Islet precursor cell (in vitro differentiated cells): ENCODE measurements at places on chromosomes 3 and 15.
A peak's percentile ranks its signal among the peaks of the same experiment; 100 is the strongest.

DNA sequence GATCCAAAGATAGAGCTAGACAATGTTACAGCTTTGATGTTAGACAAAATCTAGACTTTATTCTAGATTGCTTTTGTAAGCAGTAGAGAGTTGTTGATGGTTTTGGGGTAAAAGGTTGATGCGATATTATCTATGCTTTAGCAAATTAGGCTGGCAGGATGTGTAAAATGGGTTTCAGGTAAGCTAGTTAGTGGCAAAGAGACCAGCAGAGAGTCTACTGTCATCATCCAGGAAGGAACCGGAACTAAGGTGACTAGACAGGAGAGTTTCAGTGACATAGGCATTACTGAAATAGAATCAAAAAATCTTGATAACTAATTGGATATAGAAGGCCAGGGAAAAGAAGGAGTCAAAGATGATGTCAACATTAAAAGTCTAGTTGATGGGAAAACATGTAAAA lies 11.1 kb downstream of the OR5K2 start:
- no peak for DNase-seq

GRCh38 chr15:62444104-62445022 lies 279.3 kb upstream of the C2CD4B start:
- DNase-seq, result peak; percentile 49

GRCh38 chr3:182284793-182285192 lies 508.5 kb upstream of the ATP11B start:
- DNase-seq, result no peak

DNA sequence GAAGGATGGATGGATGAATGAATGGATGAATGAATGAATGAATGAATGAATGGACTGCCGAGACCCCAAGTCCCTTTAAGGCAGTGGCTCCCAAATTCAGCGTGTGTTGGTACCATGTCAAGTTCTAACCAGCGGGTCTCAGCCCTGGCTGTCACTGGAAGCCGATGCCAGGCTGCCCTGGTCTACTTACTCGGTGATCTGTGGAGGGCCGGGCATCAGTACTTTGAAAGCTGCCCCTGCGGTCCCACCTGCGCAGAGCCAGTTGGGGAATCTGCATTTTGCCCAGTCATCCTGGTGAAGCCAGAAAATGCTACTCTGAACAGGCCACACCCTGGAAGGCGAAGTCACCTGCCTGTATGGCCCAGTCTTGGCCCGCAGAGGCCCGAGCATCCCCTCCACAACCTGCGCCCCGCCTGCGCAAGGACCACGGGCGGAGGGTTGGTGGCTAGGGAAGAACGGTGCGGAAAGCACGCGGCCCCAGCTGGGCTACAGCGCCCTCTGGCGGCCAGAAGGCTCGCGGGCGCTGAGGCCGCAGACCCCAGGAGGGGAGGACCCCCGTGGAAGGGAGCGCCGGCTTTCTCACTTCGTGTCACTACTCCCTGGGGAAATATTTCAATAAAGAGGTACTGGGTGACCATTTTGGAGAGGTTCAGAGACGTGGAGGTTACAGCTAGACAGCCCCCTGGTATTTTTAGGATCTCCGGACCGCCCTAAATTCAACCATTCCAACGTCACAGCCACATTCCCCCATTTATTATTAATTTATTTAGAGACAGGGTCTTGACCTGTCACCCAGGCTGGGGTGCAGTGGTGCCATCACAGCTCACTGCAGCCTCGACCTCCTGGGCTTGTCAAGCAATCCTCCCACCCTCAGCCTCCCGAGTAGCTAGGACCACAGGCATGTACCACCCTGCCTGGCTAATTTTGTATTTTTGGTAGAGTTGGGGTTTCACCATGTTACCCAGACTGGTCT lies 34.9 kb downstream of the PRKCD start:
- DNase-seq, result peak; percentile 76

DNA sequence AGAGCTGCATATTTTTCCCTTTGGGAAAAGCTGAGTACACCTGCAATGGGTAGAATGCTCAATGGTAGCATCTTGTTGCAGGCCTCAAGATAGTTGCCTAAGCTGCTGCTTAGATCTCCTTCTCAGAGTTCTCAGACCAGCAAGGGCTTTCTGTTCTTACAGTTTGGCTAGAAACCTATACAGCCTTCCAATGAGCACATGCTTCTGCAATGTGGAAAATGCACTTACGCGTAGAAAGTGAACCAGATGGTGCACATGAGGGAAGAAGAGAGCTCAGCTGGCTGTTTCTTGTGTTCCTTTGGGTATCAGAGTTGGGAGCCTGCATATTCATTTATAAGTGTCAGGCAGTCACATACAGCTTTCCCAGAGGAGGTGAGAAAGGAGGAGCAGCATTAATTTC lies 136.4 kb downstream of the B3GALNT1 start:
- peak; percentile 54 for DNase-seq

- DNase-seq, result peak; percentile 60
These were observed 48.3 kb downstream of the PRTG start for GRCh38 chr15:55694652-55695150.

DNA sequence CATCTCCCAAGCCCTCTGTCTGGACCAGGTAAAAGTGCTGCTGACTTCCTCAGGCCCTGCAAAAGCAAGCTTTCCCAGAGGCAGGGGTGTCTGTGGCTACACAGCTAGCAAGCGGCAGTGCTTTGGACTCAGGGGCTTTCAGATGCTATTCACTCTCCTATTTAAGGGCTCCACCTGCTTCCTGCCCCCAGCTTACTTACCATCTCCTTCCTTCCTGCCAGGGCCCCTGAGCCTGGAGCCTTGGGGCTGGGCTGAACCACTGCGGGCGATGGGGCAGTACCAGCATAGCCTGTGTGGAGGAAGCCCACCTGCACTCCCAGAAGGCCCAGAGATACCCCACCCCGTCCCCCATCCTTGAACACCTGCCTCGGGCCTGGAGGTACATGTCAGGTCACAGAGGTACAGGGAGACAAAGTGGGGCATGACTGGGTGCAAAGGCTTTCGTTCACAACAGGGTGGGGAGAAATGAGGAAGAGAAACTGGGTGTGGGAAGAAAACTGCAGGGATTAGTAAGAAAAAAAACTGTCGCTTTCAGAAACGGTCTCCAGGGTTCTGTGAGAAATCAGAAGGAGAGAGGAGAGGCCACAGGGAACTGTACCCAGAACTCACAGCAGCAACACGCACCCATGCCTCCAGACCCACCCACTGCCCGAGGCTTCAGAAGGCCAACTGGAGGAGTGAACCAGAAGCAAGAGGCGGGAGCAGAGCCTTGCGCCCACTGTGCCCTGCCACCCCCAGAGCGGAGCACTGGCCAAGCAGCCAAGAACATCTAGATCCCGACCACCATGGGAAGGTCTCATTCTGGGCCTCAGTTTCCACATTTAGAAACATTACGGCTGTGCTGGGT lies 49.5 kb downstream of the CCDC12 start:
- DNase-seq, result no peak

GRCh38 chr15:80266113-80266512 lies 14.1 kb upstream of the CTXND1 start:
- DNase-seq, result no peak

GRCh38 chr3:23952646-23953045 lies 7.6 kb downstream of the NR1D2 start:
- DNase-seq, result no peak

- DNase-seq, result no peak
These were observed 260.3 kb downstream of the RAP2B start for GRCh38 chr3:153422314-153422713.

DNA sequence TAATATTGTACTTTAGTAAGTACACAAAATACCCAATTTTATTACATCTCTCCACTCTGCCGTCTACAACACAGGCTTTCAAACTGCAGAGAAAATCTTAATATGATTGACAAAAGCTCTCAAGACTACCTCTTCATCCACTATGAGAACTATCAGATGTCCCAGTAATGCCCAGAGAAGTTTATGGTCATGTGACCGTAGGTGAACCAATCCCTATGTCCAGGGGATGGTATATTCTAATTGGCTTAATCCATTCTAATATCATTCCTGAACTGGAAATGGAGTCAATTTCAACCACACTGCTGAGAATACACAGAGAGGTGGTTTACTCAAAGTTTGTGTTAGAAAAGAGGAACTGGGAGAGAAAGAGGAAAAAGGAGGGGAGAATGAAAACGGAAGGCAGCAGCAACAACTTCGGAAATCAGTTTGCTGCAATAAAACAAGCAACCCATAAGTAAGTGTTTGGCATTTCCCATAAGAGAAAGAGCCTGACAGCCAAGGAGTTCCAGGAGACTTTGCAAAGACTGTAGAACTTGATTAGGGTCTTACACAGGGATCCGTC lies 7.3 kb downstream of the SST start:
- DNase-seq, result no peak

DNA sequence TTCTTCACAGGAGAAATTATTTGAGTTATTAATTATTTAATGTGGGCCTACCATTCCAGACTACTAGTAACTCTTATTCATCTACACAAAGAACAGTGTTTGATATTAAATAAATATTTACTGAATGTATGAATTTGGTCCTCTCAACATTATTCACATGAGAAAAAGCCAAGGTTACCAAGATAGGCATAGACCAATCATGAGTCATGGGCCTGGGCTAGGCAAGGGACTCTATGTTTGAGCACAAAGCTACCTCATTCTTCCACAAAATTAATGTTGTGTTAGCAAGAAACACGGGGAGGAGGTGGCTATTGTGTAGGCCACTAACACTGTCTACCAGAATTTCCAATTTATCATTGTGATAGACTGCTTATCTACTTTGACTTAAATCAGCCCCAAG lies 115.7 kb downstream of the SERPINI1 start:
- DNase-seq, result no peak

GRCh38 chr3:108953210-108953609 lies 469 bp downstream of the GUCA1C start:
- DNase-seq, result no peak

DNA sequence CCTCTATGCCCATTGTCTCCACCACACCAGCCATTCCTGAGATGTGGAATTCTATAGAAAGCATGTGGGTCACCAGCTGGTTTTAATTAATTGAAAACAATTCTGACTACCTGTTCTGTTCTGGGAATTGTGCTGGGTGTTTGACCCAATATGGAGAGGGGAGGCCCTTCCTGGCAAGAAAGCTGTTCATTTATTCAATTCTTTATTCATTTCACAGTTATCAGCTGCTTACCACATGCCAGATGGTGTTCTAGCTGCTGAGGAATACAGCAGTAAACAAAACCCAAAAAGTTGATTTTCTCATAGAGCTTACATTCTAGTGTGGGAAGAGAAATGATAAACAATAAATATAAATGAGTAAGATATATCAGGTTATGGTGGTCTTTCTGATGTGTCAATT lies 296.1 kb upstream of the RASGRP1 start:
- DNase-seq, result no peak

DNA sequence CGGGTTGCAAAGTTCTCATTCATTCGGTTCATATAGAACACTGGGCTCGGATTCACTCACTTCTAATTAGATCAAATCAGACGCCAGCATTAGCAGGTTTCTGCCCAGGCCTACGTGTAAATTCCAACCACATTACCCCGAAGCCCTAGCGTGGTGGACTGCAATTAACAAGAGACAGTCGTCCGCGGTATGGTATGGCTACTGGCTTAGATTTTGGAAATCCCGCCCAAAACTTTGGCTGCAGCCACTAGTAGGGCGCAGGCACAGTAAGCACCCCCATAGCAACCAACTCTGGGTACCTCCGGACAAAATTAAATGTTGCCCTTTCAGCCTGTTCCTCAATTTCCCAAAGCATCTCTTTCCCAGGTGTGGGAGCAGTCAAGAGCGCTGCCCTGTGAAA lies 771 bp downstream of the RARRES1 start:
- no peak for DNase-seq

DNA sequence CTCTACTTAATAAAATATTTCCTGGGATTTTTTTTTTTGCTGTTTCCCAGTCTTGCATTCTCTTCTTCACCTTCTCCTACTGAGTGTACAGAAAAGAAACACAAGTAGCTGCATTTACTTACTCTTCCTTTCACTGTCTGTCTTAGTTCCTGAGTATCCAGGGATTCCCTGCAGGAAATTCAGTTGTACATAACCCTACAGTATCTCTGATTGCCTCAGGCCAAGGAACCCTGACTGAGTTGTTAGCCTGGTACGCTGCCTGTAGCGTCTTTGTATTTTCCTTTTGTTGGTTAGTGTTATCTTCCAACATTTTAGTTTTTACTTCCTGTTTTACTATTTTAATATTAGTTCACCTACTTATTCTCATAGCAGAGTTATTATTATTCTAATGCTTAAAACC lies 142.5 kb upstream of the ROBO1 start:
- DNase-seq, result no peak

- peak; percentile 98 for DNase-seq
These were observed 23.1 kb downstream of the ANXA2 start for GRCh38 chr15:60374628-60375081.

DNA sequence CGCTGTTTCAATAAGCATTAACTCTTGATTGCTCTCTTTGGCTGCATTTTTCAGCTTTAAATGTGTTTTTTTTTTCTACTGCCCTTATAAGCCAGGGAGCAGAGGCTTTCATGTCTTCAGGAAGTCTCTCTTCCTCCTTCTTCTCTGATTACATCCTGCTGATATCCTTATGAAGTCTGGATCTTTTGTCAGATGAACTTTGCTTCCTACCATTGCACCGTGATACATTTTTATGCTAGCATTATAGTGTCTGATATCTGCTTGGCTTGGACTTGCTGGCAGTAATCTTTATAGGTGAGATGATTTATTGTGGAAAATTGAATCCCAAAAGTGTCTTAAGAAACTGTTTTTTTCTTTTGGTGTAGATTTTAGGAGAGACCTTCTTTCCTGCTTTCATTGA lies 160.4 kb upstream of the CFAP20DC start:
- DNase-seq, result no peak

- DNase-seq, result no peak
These were observed 31.7 kb downstream of the PLSCR4 start for GRCh38 chr3:146218880-146219866.

GRCh38 chr3:18228060-18228459 lies 197.1 kb downstream of the SATB1 start:
- no peak for DNase-seq

- DNase-seq, result no peak
These were observed 1.2 kb downstream of the DUOX2 start for GRCh38 chr15:45112591-45113379.

DNA sequence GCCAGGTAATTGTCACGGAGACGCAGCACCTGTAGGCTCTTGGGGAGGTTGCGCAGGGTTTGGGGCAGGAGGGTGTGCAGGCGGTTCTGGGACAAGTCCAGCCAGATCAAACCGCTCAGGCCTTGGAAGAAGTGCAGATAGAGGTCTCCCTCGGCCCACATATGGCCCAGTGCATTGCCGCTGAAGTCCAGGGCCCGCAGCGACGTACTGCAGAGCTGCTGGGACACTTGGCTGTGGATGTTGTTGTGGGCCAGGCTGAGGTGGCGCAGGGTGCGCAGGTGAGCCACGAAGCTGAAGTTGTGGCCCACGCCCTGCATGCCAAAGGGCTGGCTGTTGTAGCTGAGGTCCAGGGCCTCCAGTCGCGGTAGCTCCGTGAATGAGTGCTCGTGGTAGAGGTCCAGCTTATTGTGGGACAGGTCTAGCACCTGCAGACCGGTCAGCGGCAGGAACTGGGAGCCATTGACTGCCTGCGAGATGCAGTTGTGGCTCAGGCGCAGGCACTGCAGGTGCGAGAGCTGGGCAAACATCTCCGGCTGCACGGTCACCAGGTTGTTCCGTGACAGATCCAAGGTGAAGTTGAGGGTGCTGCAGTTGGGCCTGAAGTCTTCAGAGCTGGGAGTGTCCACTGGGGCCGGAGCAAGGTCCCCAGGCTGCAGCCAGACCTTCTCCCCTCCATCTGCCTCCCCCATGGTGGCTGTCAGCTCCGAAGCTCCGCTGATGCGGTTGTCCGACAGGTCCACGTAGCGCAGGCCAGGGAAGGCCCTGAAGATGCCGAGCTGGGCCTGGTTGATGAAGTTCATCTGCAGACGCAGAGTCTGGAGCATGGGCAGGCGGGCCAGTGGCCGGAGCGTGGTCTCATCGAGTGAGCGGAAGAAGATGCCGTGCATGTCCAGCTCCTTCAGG lies 2.9 kb downstream of the TLR9 start:
- DNase-seq, result no peak
